ENCODE measurements at places on chromosomes 2 and 18.
A peak's percentile ranks its signal among the peaks of the same experiment; 100 is the strongest.

GRCh38 chr2:131801210-131801744 lies 273.6 kb downstream of the CCDC74A start:
- DNase-seq = no peak

DNA sequence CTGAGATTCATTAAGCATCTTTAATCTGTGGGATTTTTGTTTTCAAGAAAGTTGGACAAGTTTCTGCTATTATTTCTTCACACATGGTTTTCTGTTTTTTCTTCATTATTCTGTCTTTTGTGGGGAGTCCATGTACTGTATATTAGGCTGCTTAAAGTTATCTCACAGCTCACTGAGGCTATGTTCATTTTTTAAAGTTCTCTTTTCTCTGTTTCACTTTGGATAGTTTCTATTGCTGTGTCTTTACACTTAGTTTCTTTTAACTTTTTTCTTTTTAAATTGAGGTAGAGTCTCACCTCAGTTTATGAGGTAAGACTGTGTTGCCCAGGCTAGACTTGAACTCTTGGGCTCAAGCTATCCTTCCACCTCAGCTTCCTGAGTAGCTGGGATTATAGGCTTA lies 8.6 kb downstream of the OSBPL6 start:
- no peaks in the 10 kb centered on the region for H3K27me3 ChIP-seq
- H3K4me3 ChIP-seq = no peak overlapping the region

DNA sequence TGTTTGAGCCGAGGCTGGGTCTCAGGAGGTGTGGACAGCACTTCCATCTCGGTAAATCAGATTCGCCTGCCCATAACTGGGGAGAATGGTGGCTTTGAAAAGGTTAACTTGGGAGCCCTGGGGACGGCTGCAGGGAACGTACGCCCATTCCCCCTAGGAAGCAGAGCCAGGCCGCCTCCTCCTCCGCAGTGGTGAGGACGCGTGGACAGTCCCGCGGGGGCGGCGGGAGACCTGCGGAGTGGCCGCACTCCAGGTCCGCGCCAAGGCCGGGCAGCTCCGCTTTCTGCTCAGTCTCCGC lies 845 bp upstream of the MYCN start:
- peaks cover 7% of the 10 kb centered on the region for H3K27me3 ChIP-seq
- H3K4me3 ChIP-seq = peak overlapping the region; percentile 44
- H3K36me3 ChIP-seq = no peaks in the 10 kb centered on the region
- peaks cover 18% of the 10 kb centered on the region for H3K4me1 ChIP-seq

- no peak for DNase-seq
- H3K36me3 ChIP-seq = no peaks in the 10 kb centered on the region
- no peak overlapping the region for H3K27ac ChIP-seq
These were observed 435.4 kb downstream of the BCL11A start for GRCh38 chr2:60118061-60118460.

- no peaks in the 10 kb centered on the region for H3K4me1 ChIP-seq
- H3K4me3 ChIP-seq = peak within 1 kb of the TSS; percentile 4
- no peak within 1 kb of the TSS for H3K27ac ChIP-seq
- no peaks in the 10 kb centered on the region for H3K27me3 ChIP-seq
- no peak for DNase-seq
These were observed at the start of gene DRC1 for GRCh38 chr2:26401739-26402541. TSS of gene DRC1 (plus strand) at chr2:26401920. CDS start at chr2:26401990, 70 bp downstream.

DNA sequence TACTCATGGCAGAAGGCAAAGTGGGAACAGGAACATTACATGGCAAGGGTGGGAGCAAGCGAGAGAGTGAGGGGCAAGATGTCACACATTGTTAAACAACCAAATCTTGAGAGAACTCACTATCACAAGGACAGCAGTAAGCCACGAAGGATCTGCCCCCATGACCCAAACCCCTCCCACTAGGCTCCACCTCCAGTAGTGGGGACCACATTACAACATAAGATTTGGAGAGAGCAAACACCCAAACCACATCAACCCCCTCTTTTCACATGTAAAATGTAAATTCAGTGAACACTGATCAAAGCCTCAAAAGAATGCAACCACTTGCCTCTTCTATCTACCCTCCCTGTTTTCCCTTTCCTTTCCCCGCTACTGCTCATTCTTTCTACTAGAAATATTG lies 43.6 kb upstream of the TNP1 start:
- H3K27ac ChIP-seq = no peak overlapping the region
- no peak for DNase-seq
- H3K27me3 ChIP-seq = no peaks in the 10 kb centered on the region
- no peak overlapping the region for H3K4me3 ChIP-seq
- no peaks in the 10 kb centered on the region for H3K4me1 ChIP-seq

- no peaks in the 10 kb centered on the region for H3K36me3 ChIP-seq
- no peak overlapping the region for H3K4me3 ChIP-seq
- H3K27ac ChIP-seq = no peak overlapping the region
- no peaks in the 10 kb centered on the region for H3K27me3 ChIP-seq
- H3K4me1 ChIP-seq = no peaks in the 10 kb centered on the region
- DNase-seq = no peak
These were observed 188.5 kb downstream of the EIPR1 start for GRCh38 chr2:3189076-3189591.

DNA sequence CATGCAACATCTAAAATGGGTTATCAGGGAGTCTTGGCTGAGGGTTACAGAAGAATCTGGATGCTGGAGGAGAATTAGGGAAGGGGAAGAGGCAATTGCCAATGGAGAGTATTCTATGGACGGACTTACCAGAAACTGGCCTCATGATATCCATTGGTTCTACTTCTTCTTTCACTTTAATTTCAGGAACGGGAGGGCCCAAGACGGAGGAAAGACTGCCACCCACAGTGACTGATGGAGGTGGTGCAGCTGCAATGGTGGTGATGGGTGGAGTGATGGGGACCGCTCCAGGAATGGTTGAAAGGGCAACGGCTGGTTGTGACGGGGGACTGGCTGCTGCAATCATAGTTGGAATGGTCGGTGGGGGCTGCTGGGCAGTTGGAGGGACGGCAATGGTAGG lies 69.1 kb upstream of the AMMECR1L start:
- H3K4me1 ChIP-seq = no peaks in the 10 kb centered on the region
- H3K4me3 ChIP-seq = no peak overlapping the region

DNA sequence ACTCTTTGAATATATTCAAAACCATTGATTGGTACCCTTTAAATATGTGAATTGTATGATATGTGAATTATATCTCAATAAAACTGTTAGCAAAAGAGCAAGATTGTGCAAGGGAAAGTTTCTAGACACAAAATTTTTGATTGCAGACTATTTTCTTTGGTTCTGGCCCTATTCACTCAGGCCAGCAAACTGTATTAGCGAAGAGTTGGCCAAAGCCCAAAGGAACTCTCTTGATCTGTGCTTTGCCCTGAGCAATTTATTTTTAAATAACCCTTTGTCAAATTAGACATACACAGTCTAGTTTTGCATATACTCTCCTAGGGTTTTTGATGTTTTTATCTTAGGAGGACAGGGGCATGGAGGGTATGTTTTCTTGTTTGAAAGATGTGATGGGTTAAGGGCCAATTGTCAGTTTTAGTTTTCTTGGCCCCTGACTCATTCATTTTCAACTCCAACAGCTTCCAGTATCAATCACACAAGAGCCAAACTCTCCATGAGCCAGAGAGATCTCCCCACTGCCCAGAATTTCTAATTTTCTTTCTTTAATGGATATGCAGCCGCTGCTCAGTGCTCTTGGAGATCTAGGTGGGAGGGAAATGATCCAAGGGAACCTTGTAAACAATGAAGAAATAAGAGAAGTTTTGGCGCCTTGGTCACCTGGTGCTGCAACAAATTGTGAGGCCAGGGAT lies 231.5 kb downstream of the SRBD1 start:
- H3K4me1 ChIP-seq = no peaks in the 10 kb centered on the region
- no peaks in the 10 kb centered on the region for H3K27me3 ChIP-seq
- no peaks in the 10 kb centered on the region for H3K36me3 ChIP-seq
- H3K27ac ChIP-seq = no peak overlapping the region

Data from uterus (tissue), 4 donors.